G401 (cell line): ENCODE measurements at places on chromosomes 13 and 19. TPM values are rescaled to one million over a fixed set of nuclear protein-coding genes. Genes with fewer than 3 reads are reported as not detected.

C19orf81 gene
- 10.0 and 13.1 TPM in 2 replicates for total RNA-seq

ZNF813 gene
- 0.37 and 0.75 TPM in 2 replicates for total RNA-seq

PCDH9 gene
- total RNA-seq: under 0.01 TPM in 1 of 2 replicates, not detected in the other

ZNF44 gene
- 3.5 and 9.3 TPM in 2 replicates for total RNA-seq

PRODH2 gene
- not detected in 2 replicates for total RNA-seq
